ENCODE measurements at places on chromosomes 6 and 20. TPM values are rescaled to one million over a fixed set of nuclear protein-coding genes. Genes with fewer than 3 reads are reported as not detected.

The MAK gene
- 3.0 TPM for polyA plus RNA-seq

The SNAI1 gene
- polyA plus RNA-seq: 12.7 TPM

The MSH5 gene
- 13.1 TPM for polyA plus RNA-seq

The SCRT2 gene
- 0.08 TPM for polyA plus RNA-seq

The CHD6 gene
- 55.6 TPM for polyA plus RNA-seq

The IBTK gene
- polyA plus RNA-seq: 42.6 TPM

The CALHM4 gene
- 0.58 TPM for polyA plus RNA-seq

The MRPS26 gene
- polyA plus RNA-seq: 53.1 TPM

DNA sequence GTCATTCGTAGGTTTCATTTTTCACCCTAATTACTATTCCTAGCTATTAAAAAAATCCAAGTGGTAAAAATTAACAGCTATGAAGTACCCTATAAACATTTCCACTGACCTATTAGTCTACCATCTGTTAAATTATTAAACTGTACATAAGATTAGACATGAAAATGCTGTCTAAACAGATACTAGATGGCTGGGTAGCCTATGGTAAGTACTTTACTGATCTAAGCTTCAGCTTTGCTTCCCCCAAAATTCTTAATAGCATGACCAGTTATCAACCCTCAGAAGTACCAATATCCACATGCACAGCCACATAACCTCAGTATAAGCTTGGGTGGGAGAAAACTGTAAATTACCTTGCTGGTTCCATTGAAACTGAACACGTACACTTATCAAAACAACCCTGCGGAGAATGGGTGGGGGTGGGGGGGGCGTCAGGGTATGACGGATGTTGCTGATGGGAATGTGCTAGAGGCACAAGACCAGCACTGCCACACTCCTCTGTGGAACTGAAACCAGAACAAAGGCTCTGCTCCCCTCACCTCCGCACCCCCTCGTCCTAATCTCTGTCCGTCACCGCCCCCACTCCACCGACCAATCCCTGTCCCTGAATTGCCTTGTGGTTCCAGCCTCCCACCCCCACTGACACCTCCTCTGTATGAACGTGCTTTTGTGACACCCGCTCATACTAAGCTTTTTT lies 45.3 kb downstream of the B4GALT5 start:
- no peak for DNase-seq

DNA sequence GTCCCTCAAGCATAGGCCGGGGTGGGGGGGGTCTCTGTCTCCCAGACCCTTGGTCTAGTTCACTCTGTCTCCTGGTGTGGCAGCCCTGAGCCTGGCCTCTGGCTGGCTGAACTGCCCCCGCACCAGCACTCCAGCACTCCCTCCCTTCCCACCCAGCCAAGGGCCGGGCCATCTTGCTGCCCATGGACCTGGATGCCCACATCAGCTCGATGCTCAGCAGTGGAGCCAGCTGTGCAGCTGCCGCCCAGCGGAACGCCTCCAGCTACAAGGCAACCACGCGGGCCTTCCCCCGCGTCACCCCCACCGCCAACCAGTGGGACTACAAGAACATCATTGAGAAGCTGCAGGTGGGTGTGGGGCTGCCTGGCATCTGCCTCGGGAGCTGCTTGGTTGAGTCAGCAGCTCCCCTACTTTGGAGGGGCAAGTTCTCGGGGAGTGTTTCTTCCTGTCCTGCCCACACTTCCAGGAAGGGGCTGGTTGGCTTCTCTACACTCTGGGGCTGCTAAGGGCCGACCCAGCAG lies 28.4 kb downstream of the UQCC2 start:
- DNase-seq: no peak

GRCh38 chr6:144744720-144745119 lies 459.6 kb downstream of the UTRN start:
- DNase-seq: no peak

GRCh38 chr6:85771455-85771854 lies 128.8 kb upstream of the SYNCRIP start:
- no peak for DNase-seq

DNA sequence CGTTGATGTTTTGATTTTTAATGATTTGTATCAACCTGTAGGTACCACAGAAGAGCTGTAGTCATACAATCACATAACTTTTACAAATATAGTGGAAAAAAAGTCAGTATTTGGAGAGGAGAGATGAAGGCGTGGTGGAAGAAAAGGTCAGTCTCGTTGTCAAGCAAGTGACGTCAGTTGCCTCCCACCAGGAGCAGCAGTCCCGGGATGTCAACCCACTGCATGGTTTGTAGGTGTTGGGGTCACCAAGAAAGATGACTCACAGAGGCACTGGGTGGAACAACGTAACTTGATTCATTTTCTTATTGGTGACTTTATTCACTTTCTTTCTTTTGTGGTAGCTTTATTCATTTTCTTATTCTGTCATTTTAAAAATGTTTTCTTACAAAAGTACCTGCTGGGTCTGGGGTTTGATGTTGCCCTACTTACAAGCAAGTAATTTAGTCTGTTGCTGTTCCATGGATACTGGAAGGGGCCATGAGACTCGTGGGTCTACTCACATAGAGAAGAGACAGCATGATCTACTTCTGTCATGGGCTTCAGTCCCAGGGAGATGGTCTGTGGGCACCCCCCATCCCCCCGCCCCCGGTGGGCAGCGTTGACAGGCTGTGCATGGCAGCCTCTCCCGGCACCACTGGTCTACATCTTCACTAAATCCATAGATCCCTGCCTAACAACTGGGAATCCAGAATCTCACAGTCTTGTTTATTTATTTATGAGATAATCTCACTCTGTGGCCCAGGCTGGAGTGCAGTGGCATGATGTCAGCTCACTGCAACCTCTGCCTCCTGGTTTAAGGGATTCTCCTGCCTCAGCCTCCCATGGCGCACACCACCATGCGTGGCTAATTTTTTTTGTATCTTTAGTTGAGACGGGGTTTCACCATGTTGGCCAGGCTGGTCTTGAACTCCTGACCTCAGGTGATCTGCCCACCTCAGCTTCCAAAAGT lies 36.4 kb upstream of the SYNJ2 start:
- no peak for DNase-seq

DNA sequence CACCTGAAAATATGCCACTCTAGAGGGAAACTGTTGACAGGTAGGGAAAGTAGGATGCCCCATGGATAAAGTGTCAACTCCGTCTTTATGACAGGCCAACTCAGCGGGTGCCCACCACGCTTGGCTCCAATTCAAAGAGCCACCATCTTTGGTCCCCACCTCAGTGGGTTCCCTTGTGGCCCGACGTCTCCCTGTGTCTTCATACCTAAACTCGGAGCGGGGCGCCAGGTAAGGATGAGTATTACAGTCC lies 277 bp downstream of the MDC1 start:
- no peak for DNase-seq

- no peak for DNase-seq
Measured at GRCh38 chr6:143742070-143742954, 64.5 kb downstream of the PHACTR2 start.

DNA sequence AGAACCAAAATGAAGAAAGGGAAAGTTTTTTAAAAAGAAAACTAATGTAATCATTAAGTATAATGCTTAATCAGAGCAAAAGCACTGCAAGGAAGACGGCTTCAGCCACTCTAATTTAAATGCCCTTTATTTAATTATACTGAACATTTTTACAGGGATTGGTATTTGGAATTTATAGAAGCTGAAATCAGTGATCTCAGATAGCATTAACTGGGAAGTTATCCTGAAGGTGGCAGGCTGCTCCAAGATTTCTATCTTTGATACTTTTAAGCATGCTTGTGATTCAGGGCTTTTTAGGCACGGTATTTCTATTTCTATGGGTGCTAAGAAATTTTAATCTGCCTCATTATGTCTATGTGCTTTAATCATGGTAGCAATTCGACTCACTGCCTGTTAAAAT lies 1.3 kb upstream of the NDUFAF4 start:
- DNase-seq: no peak

GRCh38 chr6:142326540-142326939 lies 24.7 kb downstream of the ADGRG6 start:
- DNase-seq: no peak

DNA sequence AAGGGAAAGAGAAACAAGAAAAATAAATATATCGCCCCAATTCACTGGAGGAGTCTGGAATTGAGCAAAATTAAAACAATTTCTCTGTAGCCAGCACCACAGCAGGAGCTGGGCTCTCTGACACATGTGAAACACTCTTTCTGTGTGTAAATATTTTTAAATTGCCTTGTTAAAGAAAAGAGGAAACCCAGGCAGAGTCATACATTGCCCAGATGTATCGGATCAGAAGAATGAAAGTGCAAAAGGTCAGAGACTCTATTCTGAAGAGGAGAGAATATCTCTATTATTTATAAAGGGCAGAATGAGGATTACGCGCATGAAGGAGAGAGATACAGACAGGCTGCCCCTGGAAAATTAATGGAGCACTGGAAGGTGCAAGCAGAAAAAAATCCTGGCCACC lies 127.0 kb upstream of the MAN1A1 start:
- DNase-seq: no peak

GRCh38 chr20:24980291-24981053 lies 12.1 kb downstream of the APMAP start:
- DNase-seq: no peak

- no peak for DNase-seq
Measured at GRCh38 chr6:69848552-69848951, 17.8 kb upstream of the COL19A1 start.

DNA sequence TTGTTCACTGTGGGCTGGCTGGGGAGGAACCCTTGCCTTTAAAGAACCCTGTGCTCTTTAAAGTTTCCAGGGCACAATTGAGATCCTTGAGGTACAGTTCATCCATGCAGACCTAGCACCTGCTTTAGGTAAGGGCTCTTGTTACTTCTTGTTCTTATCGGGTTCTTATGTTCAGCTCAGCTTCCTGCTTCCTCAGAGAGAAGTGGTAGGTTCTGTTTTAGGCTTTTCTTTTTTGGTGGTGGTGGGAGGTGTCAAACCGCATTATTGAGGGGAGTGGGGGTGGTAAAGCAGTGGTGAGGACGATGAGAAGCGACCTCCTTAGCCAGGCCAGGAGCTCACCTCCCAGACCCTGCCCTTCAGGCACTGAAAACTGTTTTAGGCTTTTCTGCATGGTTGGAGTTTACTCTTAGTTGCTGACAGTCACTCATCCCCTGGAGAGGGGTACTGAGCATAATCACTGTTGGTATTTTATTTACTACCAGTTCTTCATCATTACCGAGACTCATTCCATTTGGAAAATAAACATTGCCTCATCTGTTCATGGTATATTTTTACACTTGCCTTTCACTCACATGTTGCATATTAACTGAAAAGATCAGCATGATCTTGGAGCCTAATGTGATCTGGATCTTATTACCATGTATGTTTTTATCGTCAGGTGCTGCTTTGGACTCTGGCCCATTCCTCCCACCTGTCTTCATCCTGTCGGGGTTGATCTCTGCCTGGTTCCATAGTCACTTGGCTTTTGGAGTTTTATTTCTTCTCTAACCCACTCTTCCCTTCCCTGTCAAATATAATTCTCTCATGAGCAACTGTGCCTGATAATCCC lies 35.4 kb downstream of the SLC16A10 start:
- no peak for DNase-seq

- no peak for DNase-seq
Measured at GRCh38 chr6:17737704-17738252, 31.1 kb upstream of the NUP153 start.

- no peak for DNase-seq
Measured at GRCh38 chr6:15312500-15312899, 66.6 kb downstream of the JARID2 start.

DNA sequence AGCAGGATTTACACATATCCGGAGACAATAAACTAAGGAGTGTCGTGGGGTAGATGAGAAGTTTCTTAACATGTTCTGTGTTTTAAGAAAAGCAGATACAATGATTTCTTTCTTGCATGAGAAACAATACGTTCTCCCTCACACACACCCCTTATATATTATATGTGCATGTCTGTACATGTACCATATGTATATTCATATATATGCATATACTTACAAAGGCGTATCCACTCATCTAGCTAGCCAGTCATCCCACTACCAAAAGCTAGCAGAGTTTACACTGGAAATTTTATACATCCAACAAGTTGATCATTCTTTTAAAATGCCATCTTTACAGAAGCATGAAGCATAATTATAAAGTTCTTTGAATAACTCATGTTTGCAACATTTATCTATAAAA lies 14.9 kb downstream of the ARG1 start:
- DNase-seq: no peak

GRCh38 chr6:123524781-123525180 lies 112.0 kb downstream of the TRDN start:
- no peak for DNase-seq
